ENCODE measurements at places on chromosomes 7 and 10.

GRCh38 chr10:110923856-110924493 lies 4.6 kb downstream of the SHOC2 start:
- DNase-seq = peak; percentile 64

GRCh38 chr7:83517035-83517700 lies 131.8 kb downstream of the SEMA3E start:
- DNase-seq = no peak

GRCh38 chr10:115566867-115567266 lies 473.7 kb downstream of the ATRNL1 start:
- DNase-seq = no peak

- no peak for DNase-seq
Measured at GRCh38 chr10:123087348-123087747, 48.4 kb upstream of the HMX3 start.

DNA sequence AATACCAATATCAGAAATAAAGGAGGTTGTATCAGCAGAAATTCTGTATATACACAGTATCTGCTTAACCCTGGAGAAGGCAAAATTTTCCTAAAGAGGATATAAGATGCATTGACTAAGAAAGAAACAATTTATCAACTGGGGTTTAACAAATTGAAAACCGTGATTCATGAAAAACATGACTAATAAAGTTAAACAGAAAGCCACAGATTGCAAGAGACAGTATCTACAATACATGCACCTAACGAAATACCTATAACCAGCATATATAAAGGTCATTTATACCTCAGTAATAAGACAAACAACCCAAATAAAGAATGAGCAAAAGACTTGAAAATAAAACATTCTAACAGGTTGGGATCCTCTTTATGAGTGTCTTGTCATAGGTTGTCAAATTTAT lies 101.8 kb downstream of the IQUB start:
- no peak for DNase-seq

GRCh38 chr7:102872460-102872859 lies 40.3 kb upstream of the LRRC17 start:
- no peak for DNase-seq

DNA sequence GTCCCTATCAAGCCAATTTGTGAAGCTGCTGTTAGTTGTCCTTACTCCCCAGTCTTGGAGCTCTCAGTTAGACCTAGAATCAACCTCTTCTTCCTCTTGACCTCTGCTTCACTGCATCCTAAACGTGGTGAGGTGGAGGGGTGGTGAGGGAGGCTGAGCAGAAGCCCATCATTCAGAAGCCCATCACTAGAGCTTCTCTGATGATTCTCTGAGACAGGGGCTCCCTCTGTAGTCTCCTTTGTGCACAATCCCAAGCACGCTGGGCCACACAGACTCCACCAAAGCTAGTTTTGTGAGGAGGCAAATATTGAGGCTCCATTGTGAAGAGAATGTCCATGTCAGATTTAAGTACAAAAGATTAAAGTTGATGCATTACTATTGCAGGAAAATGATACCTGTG lies 163.8 kb upstream of the PRSS1 start:
- no peak for DNase-seq

- no peak for DNase-seq
Measured at GRCh38 chr10:112898540-112899390, 51.3 kb upstream of the TCF7L2 start.

GRCh38 chr7:33087356-33087755 lies 21.8 kb downstream of the RP9 start:
- no peak for DNase-seq

DNA sequence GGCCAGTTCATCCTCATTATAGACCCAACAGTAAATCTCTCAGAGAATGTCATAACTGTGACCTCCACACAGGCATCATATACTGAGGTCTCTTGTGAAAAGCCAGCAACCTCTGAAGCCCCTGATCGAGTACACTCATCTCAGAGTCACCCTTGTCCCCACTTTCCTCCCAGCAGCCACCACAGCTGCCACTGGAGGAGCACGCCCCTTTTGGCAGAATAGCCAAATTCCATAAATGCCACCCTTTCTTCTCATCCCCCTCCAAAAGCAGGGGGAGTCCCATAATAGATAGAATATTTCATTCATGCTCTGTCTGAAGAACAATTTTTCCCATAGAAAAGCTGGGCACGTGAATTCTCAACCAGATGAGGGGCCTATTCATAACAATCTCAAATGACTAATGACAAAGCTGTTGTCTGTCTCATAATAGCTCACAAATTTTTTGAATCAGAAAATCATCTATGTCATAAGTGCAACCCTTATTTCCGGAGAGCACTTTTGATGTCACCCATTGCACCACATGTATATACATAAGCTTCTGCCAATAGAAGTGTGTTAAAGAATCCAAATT lies 47.4 kb downstream of the SGMS1 start:
- no peak for DNase-seq

DNA sequence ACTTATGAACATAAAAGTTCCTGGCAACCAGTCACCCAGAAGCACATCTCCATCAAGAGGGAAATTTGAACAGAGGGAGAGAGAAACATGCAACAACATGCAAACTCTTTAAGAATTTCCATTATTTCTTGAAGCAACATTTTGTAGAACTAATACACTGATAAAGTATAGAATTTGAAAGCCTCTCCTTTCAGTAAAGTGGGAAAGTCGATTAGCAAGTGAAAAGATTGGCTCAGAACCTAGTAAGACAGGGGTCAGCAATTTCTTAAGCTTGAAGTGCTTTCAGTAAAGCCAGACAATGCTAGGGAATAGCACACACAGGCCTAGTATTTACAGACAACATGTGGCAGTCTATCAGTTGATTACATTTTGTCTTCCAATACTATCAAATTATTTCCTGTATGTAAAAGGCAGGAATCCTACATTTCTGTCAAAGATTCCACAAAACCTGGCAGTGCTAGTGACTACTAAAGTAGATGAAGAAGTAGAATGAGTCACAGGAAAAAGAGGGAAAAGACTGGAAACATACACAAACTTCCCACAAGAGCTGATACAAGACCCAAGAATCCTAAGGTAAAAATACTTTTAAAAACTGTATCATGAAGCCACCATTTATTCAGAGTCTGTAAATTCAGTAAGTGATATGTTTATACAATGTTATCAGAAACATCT lies 25.2 kb downstream of the DNAJC1 start:
- no peak for DNase-seq

DNA sequence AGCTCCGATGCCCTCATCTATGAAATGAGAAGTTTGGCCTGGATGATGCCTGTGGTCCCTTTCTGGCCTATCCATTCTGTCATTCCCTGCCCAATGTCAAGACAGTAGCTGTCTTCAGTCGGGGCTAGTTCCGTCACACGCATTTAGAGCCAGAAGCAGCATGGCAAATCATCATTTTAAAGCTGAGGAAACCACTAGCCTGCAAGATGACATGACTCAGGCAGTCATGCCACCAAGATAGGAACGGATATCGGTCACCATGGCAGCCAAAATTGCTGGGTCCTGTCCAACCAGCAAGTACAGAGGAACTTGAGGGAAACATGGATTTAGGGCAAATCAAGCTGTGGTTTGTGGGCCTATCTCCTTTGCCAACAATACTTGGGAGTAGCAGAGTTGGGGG lies 64.5 kb upstream of the MRLN start:
- DNase-seq = no peak

DNA sequence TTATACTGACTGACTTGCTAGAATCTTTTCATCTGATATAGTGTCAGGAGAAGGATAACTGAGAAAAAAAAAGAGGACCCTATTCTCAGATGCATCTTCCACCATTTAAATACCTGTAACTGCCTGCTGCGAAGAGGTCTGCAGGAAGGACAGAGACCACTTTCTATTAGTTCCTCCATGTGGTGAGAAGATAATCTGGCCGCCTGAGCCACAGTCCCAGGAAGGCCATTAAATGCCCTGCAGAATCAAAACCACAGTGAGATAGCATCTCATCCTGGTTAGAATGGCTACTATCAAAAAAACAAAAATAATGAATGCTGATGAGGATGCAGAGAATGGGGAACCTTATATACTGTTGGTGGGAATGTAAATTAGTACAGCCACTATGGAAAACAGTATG lies 19.9 kb upstream of the IFIT1B start:
- no peak for DNase-seq

Measured in GM12865 (cell line).